ENCODE measurements at places on chromosomes 3 and 15. TPM values are rescaled to one million over a fixed set of nuclear protein-coding genes. Genes with fewer than 3 reads are reported as not detected.

GRCh38 chr3:137148917-137149316 lies 191.1 kb downstream of the IL20RB start:
- DNase-seq, result peak; percentile 45

- DNase-seq, result no peak
Measured at GRCh38 chr3:36729204-36730056, 34.9 kb downstream of the DCLK3 start.

DNA sequence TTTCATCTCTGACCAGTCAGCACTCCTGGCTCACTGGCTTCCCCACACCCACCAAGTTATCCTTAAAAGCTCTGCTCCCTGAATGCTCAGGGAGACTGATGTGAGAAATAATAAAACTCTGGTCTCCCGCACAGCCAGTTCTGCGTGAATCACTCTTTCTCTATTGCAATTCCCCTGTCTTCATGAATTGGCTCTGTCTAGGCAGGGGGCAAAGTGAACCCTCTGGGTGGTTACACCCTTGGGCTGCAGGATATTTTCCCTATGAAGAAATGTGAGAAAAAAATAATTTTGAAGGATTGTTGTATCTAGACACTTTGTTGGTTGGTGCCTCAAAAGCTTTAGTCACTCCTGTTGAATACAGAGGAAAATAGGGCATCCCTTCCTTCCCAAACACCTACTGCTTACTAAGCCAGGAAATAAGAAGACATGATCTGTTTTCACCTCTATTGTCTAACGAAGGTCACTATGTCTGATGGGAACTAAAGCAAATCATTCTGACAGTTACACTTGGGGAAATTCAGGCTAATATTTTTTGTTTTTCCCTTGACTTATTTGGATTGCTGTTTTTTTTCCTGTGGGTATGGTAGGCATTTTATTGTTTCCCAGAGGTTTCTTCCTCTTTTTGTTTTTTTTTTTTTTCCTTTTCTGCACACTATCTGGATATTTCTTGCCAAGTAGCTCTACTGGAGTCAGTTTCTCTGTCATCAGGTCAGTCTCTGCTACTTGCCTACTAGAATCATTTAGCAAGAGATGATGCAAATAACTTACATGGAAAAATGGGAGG lies 15.3 kb upstream of the TNFSF10 start:
- DNase-seq, result no peak

GRCh38 chr3:142418926-142419592 lies 28.8 kb downstream of the XRN1 start:
- no peak for DNase-seq

DNA sequence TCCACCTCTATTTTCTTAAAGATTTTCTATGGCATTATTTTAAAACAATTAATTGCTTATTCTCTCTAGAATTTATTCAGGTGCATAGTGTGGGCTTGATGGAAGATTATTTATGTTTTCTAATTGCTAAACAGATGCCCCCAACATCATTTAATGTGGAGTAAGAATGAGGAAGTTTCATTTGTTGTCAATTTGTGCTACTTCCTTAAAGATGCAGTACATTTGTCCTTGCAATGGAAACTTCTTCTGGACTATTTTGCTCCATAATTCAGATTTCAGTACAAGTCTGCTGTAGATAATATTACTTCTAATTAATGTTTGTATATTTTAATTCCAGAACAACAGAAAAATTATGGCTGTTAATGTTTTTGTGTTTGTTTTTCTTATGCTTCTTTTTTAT lies 104.8 kb downstream of the TGFBR2 start:
- DNase-seq, result no peak

DNA sequence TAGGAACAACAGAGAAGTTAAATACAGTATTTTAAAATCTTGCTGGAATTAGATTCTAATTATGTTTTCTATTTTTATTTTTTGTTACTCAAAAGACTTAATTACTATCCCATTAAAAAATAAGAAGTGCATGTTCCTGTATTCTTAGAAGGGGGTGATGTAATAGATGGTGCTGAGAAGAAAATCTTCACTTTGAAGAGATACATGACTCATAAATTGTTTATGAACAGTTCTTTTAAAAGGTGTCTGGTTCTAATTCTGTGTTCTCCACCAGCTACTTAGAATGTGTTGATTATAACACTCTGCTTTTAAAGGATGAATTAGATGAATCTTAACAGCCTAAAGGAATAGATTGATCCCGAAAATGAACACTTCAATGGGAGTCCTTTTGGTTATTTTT lies 8.2 kb downstream of the RCN2 start:
- DNase-seq, result no peak

DNA sequence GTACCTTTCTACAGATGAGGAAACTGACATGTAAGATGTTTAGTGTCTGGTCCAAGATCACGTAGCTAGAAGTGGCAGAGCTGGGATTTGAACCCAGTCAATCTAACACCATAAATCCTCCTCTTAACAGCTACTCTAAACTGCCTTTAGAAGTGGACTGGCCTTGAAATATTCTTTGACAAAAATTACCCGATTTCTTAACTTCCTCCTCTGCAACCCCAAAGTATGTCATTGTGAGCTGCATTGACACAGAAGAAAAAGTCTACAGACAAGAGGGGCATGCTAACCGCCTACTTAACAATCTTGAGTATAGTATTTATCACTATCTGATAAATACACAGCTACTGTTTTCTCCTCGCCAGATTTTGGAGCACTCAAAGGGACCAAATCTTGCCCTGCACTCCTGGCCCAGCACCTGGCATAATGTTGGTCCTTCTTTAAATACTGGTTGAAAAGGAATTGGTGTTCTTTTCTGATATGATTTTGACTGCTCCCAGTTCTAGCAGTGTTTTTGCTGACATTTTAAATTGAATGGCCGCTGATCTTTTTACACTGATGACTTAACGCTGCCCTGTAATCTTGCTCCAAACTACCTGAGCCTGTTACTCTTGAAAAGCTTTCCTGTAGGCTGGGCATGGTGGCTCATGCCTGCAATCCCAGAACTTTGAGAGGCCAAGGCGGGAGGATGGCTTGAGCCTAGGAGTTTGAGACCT lies 36.9 kb downstream of the ITPR1 start:
- DNase-seq, result no peak

DNA sequence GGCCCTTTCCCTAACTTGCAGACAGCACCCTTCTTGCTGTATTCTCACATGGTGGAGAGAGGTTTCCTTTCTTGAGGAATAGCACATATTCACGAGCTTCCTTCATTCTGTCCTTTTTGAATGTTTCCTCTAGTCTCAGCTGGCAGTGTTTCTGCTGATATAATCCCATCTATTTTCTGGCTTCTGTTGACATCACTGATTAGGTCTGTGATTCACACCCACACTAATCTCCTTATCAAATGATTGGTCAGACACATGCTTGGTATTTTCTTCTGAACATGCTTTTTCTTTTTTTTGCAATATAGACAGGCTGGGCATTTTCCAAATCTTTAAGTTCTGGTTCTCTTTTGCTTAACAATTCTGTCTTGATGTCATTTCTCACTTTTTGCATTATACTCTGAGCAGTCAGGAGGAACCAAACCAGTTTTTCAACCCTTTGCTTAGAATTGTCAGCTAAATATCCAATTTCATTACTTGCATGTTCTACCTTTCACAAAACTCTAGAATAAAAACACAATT lies 65.4 kb downstream of the OXSM start:
- DNase-seq, result no peak

DNA sequence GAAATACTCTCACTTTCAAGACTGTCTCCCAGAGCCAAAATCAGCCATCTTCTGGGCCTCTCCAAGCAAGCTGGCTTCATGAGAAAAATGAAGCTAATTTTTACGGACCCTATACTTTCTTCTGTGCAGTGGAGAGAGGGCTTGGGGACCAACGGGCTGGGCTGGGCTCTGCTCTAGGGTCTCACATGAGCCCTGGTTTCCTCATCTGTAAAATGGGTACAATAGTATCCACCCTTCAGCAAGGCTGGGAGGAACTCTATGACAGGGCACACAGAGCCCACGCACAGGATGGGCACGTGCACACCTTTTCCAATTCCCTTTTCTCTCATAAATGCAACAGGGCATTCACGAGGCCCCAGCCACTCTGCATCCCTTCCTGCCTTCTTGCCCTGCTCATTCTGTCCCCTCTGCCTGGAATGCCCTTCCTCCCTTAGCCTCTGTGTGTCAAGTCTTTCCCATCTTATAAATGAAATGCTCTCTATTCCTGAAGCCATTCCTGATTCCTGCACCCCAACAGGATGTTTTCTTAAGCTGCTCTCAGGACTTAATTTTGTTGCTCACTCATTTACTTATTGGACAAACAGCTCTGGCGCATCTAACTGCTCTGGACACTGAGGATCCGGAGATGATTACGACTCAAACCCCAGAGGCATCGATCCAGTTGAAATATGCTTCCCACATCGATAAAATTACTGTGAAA lies 32.9 kb upstream of the SEC13 start:
- DNase-seq, result no peak

GRCh38 chr15:53746101-53746500 lies 13.4 kb downstream of the WDR72 start:
- no peak for DNase-seq

- no peak for DNase-seq
Measured at GRCh38 chr3:165645191-165645590, 192.0 kb downstream of the BCHE start.

DNA sequence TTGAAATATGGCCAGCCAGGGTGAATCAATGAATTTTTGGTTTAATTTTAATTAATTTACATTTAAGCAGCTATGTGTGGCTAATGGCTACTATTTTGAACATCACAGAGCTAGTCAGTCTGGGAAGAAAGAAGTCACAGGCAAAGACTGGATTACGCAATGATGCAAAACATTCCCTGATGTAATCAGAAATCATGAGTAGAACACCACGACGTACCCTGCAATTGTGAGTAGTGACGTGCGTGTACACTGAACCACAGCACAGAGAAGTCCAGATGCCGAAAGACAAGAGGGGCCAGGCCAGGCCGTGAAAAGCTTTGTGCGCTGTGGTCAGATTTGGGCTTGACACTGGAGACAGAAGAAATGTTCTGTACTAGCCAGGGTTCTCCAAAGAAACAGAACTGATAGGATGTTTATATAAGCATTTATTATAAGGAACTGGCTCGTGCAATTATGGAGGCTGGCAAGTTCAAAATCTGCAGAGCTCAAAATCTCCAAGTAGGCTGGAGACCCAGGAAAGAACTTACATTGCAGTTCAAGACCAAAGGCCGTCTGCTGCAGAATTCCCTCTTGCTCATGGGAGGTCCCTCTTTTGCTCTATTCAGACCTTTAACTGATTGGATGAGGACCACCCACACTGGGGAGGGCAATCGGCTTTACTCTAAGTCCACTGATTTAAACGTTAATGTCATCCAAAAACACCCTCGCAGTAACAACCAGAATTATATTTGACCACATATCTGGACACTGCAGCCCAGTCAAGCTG lies 44.6 kb downstream of the SH3BP5 start:
- peak; percentile 93 for DNase-seq

DNA sequence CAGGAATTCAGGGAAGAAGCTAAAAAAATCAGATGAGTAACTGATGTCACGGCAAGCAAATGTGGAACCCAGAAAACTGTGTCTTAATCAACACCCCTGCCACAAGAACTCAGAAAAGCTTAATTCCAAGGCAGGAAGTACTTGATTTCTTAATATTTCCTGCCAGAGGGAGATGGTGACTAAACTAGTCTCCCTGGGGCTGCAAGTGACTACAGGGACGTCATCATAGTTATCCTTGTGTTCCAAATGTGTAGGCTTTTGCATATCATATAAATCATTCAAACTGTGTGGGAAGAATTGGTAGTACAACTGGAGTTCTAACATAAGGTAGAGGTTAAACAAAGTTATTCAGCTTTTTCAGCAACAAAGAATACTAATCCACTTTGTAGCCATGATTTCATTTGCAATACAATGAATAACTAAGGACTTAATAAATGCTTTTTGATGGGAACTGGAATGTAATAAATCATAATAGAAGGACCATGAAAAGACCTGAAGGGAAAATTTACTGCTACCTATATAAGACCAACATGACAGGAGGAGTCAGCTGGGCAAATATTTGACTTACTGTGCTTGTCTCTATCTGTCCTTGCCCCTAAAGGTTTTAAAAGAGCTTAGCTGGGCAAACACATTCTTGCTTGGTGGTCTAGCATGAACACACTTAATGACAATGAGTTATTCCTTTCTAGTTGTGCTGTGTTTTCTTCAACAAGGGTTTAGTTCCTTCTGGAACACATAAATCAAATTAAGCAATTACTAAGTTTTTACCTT lies 76.0 kb upstream of the NECTIN3 start:
- no peak for DNase-seq

GRCh38 chr15:80997692-80998091 lies 3.0 kb upstream of the TLNRD1 start:
- DNase-seq, result no peak

GRCh38 chr15:81106560-81106959 lies 27.5 kb upstream of the CFAP161 start:
- peak; percentile 91 for DNase-seq

GRCh38 chr3:144663456-144664436 lies 692.1 kb downstream of the DIPK2A start:
- no peak for DNase-seq

- no peak for DNase-seq
Measured at GRCh38 chr15:43085921-43086320, 19.9 kb downstream of the UBR1 start.

GRCh38 chr3:54353546-54353945 lies 231.2 kb downstream of the CACNA2D3 start:
- DNase-seq, result no peak

- no peak for DNase-seq
Measured at GRCh38 chr3:122464659-122465058, 48.8 kb upstream of the WDR5B start.

GRCh38 chr15:33508703-33509102 lies 197.9 kb downstream of the RYR3 start:
- no peak for DNase-seq

Gene RASL12
- 180 TPM for total RNA-seq

Gene FBXL2
- total RNA-seq, result 10.9 TPM

Gene SGO1
- total RNA-seq, result not detected

Gene CYP8B1
- not detected for total RNA-seq

Gene GUCA1C
- total RNA-seq, result not detected

Gene NPAP1
- not detected for total RNA-seq

Gene FOXB1
- total RNA-seq, result not detected

Gene SCAANT1
- total RNA-seq, result not detected

Gene PLA2G4D
- not detected for total RNA-seq

Gene IQCF5
- not detected for total RNA-seq

Gene CHRM5
- total RNA-seq, result not detected

Gene CDCP1
- 6.4 TPM for total RNA-seq

Gene SMCO1
- not detected for total RNA-seq

Gene CFAP92
- 1.2 TPM for total RNA-seq

Gene ITIH1
- not detected for total RNA-seq

Gene KCNH8
- 0.11 TPM for total RNA-seq

Gene TMEM212
- total RNA-seq, result not detected

Gene KLHL18
- 10.4 TPM for total RNA-seq
